CD4-positive, alpha-beta T cell (primary cell): ENCODE measurements at places on chromosomes 7 and 10.

DNA sequence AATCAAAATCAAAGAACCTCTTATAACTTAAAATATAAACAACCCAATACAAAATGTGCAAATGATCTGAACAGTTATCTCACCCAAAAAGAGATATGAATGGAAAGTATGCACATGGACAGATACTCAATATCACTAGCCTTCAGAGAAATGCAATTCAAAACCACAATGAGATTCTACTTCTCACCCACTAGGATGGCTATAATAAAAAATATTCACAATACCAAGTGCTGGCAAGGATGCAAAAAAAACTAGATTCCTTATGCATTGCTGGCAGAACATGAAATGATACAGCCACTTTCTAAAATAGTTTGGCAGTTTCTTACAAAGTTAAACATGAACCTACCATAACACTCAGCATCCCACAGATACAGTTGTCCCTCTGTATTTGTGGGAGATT, 130.1 kb upstream of the LRRN3 start:
- DNase-seq, result no peak

GRCh38 chr10:84156768-84157167, 16.8 kb upstream of the GPR15LG start:
- no peak for DNase-seq

DNA sequence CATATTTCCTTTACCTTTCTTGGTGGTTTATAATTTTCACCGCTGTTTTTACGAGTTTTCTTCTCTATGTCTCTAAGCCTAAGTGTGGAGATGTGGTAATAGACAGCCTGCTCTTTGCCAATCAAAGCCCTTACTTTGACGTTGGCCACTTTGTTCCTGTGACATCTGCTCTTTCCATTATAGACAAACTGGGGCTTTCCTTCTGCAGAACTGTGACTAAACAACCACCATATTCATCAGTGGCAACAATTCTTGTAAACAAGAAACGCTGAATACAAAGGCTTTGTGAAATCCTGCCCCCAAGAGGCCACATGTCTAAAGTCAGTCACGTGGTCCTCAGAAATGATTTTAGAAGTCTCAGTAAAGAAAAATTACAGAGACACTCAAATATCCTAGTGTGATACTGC, 59.6 kb upstream of the CAPZA2 start:
- DNase-seq, result no peak

- DNase-seq, result no peak
Observed at GRCh38 chr10:96991313-96991841, 159.3 kb downstream of the LCOR start.

DNA sequence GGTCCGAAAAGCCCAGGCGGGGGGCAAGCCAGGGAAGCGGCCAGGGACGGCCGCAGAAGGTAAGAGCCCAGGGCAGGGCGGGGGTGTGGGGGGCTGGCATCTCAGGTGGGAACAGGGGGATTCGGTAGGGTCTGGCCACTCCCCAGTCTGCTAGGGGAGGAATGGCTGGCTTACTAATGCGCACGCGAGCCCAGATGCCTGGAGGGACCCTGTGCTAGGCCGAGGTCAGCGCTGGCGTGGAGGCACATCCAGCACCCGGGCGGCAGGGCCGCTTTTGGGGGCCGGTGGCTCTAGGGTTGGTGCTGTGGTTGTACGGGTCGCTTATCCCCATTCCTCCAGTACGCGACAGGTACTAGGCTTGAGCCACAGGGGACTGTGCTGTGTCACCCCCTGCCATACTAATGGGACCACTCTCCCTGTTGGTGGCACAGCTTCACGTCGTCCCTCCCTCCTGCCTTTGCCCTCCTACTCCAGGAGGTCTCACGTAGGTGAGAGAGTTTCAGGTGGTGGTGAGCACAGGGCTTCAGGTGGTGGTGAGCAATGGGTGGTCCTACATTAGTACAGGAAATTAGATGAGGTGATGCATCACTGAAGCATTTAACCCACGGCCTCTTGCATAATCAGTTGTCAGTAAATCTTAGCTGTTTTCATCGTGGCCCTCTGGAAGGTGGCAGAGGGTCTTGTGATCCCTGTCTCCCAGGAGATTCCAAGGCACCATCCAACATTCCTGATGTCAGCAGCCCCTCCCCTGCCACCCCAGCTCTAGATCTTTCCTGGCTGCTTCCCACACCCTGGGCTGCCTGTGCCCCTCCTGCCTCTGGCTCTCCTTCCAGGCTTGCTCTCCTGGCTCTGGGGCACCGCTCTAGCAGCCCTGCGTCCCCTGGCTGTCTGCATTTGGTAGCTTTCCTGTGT, 971 bp downstream of the AEBP1 start:
- no peak for DNase-seq

- no peak for DNase-seq
Observed at GRCh38 chr10:48284002-48284546, 9.6 kb upstream of the FRMPD2 start.

GRCh38 chr10:71468363-71469094, 71.8 kb downstream of the CDH23 start:
- DNase-seq, result no peak

- DNase-seq, result no peak
Observed at GRCh38 chr10:83862723-83863122, 276.6 kb upstream of the GHITM start.

DNA sequence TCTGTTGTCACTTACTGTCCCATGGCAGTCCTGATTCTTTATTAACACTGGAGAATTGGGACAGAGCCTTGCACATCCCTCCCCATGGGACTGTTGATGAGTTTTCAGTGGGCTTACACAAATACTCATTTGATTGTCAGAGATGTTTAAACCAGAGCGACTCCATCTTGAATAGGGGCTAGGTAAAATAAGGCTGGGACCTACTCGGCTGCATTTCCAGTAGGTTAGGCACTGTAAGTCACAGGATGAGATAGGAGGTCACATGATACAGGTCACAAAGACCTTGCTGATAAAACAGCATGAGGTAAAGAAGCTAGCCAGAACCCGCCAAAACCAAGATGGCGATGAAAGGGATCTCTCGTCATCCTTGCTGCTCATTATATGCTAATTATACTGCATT, 47.6 kb upstream of the JCAD start:
- no peak for DNase-seq

- DNase-seq, result no peak
Observed at GRCh38 chr7:114413761-114414155, 857 bp upstream of the FOXP2 start.

- no peak for DNase-seq
Observed at GRCh38 chr7:82605247-82605864, 161.8 kb upstream of the CACNA2D1 start.

- no peak for DNase-seq
Observed at GRCh38 chr10:89985446-89985845, 284.1 kb downstream of the KIF20B start.

DNA sequence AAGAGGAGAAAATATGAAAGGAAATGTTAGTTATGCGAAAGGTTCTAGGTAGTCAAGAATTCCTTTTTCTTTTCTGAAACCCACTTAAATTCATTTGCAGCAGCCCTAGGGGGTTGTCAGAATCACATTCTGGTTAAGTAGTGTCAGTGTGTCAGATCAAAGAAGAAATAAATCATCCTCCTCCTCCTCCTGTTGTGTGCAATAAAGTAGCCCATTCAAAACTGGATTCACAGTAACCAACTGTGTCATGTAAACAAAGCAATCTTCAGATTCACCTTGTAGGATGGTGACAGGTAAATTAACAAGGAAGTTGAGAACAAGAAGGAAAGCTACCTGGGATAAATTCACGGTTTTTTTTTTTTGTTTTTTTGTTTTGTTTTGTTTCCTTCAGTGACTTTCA, 127.5 kb downstream of the NSUN6 start:
- DNase-seq, result no peak

GRCh38 chr7:123665157-123665556, 9.5 kb downstream of the LMOD2 start:
- no peak for DNase-seq

GRCh38 chr7:92655346-92655884, 65.2 kb upstream of the FAM133B start:
- DNase-seq, result no peak

GRCh38 chr7:45623740-45624391, 49.7 kb downstream of the ADCY1 start:
- DNase-seq, result no peak

DNA sequence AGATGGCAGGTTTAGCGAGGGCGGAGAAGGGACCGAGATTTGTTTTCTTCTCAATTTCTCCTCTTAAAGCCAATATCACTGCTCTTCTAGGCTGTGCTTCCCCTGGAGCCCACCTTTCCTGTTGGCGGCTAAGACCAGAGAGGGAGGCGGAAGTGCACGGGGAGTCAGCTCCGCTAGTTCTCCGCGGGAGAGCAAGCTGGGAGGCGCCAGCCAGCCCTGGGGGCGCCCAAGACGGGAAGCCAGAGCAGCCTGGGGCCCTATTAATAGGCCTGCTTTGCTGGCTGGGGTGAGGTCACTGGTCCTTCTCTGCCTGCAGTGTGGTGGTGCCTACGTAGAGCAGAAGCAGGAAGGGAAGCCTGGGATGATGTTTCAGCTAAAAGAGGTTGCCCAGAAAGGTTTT, 61.6 kb downstream of the LSM5 start:
- no peak for DNase-seq

- DNase-seq, result no peak
Observed at GRCh38 chr10:120506674-120507073, 49.6 kb downstream of the PLPP4 start.

- no peak for DNase-seq
Observed at GRCh38 chr7:27152816-27153442, 546 bp upstream of the HOXA3 start.

GRCh38 chr7:123612024-123612423, 10.4 kb downstream of the ASB15 start:
- DNase-seq, result no peak

DNA sequence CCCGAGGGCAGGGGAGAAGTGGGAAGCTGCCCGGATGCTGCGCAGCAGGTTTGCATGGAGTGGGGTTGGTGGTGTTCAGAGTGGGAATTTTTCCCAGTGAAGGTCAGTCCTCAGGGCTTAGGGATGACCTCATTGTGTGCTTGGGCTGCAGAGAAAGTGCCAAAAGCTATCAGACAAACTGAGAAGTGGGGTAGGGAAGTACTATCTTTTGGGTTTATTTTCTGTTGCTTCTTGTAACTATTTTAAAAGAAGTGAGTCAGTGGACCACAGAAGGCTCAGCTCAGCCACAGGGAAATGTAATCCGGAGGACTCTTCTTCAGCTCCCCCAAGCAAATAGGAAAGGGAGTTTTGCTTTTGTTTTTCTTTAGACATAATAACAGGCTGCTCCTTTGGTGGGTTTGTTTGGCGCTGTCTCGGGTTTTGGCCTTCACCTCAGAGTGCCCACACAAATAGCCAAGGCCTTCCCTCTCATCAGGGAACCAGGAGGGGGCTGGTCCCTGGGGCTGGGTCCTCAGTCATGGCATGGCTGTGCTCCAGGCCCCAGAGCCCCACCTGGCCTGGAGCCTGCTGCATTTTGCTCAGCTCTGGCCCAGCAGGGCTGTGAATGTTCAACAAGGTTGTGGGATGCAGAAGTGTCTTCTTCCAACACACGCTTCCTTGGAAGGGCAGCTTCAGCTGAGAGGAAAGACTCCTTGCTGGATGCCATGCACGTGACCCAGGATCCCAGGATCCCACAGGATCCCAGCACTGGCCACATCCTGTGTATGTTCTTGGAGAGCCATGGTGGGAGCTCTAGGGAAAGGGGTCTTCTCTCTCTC, 5.4 kb upstream of the FAM170B start:
- no peak for DNase-seq

GRCh38 chr7:103343332-103343731, 1.2 kb downstream of the DNAJC2 start:
- DNase-seq, result no peak

- no peak for DNase-seq
Observed at GRCh38 chr7:54898659-54899340, 120.0 kb upstream of the EGFR start.

- no peak for DNase-seq
Observed at GRCh38 chr7:128827248-128827958, 2.8 kb upstream of the FLNC start.

- DNase-seq, result no peak
Observed at GRCh38 chr10:35927990-35928488, 285.9 kb upstream of the FZD8 start.

DNA sequence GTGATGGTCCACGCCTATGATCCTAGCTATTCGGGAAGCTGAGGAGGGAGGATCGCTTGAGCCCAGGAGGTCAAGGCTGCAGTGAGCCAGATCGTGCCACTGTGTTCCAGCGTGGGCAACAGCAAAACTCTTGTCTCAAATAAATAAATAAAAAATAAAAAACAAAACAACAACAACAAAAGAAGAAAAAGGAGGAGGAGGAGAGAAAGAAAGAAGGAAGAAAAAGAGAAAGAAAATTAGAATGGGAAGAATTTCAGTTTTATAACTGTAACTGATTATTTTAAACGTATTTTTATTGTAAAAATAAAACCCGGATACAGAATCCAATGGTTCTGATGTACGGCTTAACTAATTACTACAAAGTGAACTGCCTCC, 37.2 kb upstream of the PSAP start:
- DNase-seq, result no peak

DNA sequence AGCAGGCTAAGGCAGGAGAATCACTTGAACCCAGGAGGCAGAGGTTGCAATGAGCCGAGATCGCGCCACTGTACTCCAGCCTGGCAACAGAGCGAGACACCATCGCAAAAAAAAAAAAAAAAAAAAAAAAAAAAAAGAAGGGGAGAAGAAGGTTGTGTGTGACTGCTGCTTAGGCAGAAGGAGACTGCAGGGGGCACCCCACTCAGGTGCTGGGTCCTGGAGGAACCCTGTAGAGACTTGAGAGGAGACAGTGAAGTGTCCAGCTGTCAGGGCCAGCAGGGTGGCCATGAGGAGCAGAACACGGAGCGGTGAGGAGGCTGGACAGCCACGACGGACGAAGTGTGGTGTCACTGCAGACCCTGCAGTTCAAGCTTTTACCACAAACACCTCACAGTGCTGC, 99.0 kb upstream of the NMT2 start:
- DNase-seq, result no peak

- no peak for DNase-seq
Observed at GRCh38 chr10:129689671-129690071, 222.6 kb downstream of the MGMT start.

DNA sequence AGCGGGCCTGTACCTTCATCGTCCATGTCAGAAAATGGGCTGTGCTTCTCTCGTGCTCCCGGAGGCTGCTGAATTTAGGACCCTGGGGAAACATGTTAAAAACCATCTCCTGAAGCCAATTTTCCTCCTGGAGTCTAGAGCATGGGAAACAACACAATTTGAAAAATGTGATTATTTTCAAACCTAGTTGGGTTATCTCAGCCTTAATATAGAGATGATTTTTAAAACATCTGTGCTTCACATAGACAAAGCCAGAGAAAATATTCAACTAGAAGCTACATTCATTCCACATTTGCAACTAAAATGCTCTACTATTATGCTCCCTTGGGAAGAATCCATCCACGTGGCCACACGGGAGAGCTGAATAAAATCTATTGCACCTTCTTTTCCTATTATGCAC, 225.9 kb upstream of the TMEM72 start:
- no peak for DNase-seq
